ENCODE measurements at places on chromosomes 6 and 20. TPM values are rescaled to one million over a fixed set of nuclear protein-coding genes. Genes with fewer than 3 reads are reported as not detected.

The SUPT3H gene
- 11.5 TPM for total RNA-seq

The LPA gene
- 5.7 TPM for total RNA-seq

The ZFP57 gene
- total RNA-seq: not detected

The RANBP9 gene
- total RNA-seq: 30.8 TPM

The ENPP1 gene
- 8.3 TPM for total RNA-seq

The KCNG1 gene
- total RNA-seq: not detected

GRCh38 chr6:83071023-83071422, 3.6 kb downstream of the DOP1A start:
- DNase-seq: no peak

DNA sequence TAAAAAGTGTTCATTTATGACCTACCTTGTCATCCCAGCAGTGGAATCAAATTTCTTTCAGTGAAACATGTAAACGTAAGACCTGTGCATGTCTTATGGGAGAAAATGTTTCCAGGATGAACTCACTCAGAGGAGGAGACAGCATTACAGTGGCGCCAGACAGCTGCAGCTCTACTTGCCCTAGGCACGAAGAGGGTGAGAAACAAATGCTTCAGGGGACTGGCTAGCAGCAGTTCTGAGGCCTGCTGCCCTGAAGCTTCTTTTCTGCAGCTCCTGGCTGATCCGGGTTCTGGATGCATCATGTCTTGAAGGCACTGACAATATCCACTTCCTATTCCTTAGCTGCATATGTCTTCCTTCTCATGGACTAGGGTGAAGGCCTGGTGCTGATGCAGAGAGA, 120.2 kb downstream of the QRSL1 start:
- no peak for DNase-seq

- DNase-seq: no peak
Observed at GRCh38 chr6:80472271-80472670, 365.8 kb downstream of the BCKDHB start.

DNA sequence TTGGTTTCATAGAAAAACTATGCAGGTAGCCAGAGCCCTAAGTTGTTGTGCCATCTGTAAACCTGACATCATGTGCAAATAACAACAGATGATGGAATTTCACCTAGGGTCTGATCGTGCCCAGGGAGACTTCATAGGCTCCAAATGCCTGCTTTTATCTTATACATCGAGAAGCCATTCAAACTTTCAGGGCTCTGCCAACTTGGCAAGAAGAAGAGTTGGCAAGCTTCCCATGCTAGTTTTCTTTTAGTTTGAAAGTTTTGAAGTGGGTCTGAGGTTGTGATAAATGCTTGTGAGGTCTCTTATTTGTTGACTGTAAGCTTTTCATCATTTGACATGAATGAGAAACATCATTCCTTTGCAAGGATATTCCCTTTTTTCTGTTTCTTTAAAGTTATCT, 175.4 kb upstream of the FLRT3 start:
- DNase-seq: no peak

GRCh38 chr6:150600010-150600300, 270 bp downstream of the PLEKHG1 start:
- DNase-seq: no peak

GRCh38 chr6:139603581-139603980, 229.1 kb upstream of the CITED2 start:
- no peak for DNase-seq

GRCh38 chr20:50277064-50277415, 86.4 kb downstream of the CEBPB start:
- no peak for DNase-seq

DNA sequence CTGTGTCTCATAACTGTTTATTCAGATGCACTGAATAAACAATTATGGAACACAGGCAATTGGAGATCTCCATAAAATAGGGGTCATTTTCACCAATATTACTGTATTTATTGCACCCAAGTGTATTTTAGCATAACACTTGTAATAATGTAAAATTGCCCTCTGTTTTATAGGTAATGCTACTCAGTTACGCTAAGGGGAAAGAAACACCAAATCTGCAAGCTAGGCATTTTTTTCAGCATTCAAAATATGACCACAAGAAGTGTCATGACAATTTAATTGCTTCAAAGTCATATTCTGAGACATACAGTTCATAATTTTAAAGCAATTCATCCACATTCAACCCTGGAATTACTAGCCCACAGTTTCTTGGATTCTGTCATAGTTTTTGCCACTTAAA, 643.2 kb upstream of the NOX3 start:
- DNase-seq: no peak

Data from adrenal gland (tissue), 19 donors.